ENCODE measurements at places on chromosomes 3 and 15.

DNA sequence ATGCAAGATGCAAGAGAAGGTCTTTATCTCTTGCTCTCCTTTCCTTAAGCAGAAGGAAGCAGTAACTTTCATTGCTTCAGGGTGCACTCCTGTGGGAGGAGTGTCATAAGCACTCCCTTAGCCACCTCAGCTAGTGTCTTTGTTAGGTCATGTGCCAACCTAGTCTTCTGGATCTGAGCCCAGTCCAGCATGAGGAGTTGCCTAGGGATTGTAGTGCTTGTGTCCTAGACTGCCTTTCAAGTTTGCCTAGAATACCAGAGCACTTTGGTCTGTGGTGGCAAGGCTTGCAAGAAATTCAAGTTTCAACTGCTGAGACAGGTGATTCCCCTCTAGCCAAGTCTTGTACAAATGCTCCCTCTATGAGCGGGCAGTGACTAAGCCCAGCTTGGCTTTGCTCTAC is 633.6 kb downstream of the ZNF385D start:
- no peak for DNase-seq

GRCh38 chr15:51338496-51338895 is at the start of gene CYP19A1:
CYP19A1 (minus strand) TSS chr15:51338596; CDS start chr15:51242912, 95,684 bp downstream.
- no peak for DNase-seq

GRCh38 chr3:499001-499761 is 302.6 kb downstream of the CHL1 start:
- no peak for DNase-seq

DNA sequence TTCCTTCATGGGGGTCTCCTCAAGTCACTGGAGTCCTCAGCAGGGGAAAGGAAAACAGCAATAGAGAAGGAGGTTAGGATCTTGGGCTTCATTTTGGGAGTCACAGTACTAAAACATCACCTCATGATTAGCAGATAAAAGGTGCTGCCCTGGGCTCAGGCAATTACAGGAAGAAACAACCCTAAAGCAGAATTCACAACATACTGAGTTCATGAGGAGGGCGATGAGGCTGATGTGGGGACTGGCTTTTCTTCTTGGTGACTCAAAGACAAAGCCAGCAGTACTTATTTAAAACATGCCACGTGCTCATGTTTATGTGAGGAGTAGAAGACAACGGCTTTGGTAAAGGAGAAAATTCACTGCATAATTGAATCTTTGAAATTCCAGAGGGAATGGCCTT is 822.3 kb upstream of the CFAP20DC start:
- no peak for DNase-seq

- no peak for DNase-seq
Measured at GRCh38 chr3:191695815-191696153, 234.8 kb downstream of the PYDC2 start.

DNA sequence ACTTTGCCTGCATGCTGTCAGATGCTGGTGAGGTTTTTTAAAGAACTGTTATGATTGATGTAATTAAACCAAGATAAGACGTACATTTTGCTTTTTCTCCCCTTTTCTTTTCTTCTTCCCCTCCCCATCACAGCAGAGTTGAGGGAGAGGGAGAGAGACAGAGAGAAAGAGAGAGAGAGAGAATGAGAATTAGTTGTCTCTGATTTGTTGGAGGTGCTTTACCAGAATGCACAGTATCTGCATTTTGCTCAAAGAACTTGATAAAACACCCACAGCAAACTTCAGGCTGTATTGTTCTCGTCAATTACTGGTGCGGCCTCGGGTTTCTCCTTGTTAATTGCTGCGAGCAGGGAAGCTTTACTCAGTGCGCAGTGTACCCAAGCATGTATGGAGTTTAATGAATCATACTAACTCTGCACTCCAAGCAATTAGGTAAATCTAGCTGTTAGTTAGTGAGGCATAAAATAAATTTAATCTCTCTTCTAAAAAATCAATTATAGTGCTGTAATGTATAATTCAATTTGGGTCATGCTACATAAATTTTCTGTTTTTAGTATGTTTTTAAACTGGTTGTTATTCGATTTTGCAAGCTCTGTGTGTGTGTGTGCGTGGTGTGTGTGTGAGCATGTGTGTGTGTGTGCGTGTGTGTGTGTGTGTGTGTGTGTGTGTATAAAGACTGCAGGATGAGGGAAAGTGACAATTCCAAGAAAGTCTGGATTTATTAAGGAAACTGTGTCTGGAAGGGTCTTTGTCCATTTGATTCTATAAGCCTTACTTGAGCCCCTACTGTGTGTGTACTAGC is 273.4 kb downstream of the TLE3 start:
- no peak for DNase-seq

DNA sequence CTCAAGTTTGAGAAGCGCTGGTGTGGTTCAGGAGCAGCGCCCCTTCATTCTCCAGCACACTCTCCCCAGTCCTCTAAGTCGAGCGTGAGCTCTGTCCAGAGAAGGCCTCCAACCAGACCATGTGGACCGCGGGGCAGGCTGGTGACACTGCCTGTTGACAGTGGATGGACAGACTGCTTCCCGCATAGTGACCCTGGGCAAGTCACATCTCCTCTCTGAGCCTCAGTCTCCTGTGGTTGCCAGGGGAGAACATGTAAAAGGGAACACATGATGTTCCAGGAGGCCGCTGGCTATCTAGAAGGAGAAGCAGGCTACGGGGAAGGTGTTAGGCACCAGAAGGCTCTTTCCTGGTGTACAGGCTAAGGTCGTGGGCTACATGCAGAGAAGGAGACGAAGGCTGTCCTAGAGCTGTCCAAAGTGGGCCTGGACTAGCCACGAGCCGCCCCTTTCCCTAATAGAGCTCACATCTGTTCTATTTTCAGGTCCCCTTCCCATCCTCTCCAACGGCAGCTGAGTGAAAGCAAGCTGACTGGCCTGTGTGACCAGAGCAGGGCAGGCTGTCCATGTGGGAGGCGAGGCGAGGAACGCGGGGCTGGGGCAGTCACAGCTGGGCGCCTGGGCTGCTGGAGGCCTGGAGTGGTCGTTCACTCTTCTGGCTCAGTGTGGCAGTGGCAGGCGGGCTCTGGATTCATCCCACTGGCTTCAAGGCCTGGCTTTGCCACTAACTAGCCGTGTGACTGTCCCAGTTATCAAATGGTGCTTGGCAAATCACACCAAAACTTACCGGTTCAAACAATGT is 11.1 kb downstream of the ISG20 start:
- no peak for DNase-seq

GRCh38 chr15:51129535-51130188 is 35.0 kb upstream of the TNFAIP8L3 start:
- no peak for DNase-seq

DNA sequence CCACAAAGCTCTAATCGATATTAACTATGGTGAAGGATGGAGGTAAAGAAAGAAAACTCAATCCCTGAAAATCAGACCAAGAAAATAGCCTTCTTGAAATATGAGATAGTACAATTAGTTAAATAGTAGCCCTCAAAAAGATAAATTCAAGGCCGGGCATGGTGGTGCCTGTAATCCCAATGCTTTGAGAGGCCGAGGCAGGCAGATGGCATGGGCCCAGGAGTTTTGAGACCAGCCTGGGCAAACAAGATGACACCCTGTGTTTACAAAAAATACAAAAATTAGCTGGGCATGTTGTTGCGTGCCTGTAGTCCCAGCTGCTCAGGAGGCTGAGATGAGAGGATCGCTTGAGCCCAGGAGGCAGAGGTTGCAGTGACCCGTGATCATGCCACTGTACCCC is 31.6 kb upstream of the CEP152 start:
- no peak for DNase-seq

DNA sequence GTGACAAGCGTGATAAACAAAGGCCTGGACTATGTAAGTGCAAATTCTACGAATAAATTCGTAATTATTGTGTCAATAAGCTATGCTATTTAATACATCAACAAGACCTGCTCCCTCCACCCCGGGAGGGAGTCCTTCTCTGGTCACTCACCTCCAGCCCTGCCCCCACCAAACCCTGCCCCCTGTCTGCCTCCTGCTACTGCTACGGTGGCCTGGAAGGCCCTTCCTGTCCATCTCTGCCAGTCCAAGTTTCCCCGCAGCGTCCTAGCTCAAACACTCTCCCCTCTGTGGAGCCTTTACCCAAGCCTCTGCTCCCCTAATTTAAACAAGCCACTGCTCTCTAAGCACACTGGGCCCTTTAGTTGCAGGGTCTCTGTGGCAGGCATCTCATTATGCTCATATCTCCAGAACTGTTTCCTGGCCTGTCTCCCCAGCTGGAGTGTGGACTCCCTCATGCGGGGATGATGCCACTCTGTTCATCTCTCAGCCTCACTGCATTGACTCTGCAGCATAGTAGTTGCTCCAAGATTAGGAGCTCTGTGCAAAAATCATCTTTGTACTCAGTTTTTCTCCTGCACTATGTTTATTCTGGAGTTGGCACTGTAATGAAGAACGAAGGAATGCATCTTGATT is 241.2 kb downstream of the NTRK3 start:
- peak; percentile 19 for DNase-seq

DNA sequence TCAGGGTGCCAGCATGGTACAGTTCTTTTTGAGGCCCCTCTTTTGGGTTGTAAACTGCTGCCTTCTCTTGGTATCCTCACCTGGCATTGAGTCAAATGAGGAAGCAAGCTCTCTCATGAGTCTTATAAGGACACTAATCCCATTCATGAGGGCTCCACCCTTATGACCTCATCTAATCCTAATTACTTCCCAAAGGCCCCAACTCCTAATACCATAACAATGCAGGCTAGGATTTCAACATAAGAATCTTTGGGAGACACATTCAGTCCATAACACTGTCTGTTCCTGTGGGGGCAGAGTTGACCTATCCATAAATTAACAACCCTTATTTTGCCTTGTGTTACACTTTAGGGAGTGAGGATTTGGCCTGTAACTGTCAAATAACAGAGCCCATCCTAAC is 278.3 kb downstream of the LRTM1 start:
- DNase-seq = no peak

DNA sequence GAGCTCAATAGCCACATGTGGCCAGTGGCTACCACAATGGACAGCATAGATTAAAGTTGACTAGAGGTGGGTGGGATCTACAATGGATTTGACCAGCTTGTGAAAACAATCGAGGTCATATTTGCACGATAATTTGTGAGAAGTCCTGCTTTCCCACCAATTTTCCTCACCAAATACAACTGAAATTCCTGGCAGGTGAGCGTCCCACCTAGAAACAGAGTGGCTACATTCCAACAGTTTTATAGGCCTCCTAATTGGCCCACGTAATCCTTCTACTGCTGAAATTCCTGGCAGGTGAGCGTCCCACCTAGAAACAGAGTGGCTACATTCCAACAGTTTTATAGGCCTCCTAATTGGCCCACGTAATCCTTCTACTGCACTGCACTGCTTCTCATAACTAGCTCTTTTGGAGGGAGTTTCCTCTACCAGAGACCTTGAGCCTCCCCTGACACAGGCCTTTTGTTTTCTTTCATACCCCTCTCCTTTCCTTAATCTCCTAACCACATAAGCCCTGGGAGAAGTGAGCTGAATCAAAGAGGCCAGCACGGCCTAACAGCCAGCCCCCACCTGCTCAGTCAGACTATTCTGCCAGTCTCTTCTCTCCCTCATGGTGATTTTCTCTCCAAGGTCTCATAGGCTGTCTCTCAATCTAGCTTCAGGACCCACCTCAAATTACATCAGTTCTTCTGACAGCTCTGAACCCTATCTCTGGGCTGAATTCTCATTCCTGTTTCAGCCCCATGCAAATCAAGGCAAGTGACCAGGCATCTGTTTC is 80.2 kb downstream of the BFSP2 start:
- DNase-seq = no peak

DNA sequence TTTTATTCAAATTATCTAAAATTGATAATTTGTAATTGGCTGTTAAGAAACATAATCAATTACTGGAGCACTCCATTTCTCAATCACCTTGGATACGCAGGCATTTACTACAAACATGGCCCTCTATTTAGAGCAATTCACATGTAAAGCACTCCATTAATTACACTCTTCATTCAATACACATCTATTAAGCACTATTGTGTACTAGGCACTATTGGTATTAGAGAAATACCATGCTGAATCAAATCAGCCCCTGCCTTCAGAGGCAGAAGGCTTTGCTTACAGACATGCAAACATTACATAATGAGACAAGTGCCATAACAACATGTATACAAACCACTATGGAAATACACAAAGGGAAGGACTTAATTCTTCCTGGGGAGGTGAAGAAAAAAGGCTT is 69.1 kb downstream of the PEAK1 start:
- no peak for DNase-seq

Data from fibroblast of the aortic adventitia (primary cell).